Esophagus muscularis mucosa (tissue), 4 donors: ENCODE measurements at places on chromosomes 12 and 14. TPM values are rescaled to one million over a fixed set of nuclear protein-coding genes. Genes with fewer than 3 reads are reported as not detected.

Gene KANSL2
- total RNA-seq: 58.8 TPM

- H3K27ac ChIP-seq: no peak overlapping the region
- no peaks in the 10 kb centered on the region for H3K27me3 ChIP-seq
- no peaks in the 10 kb centered on the region for H3K36me3 ChIP-seq
- no peaks in the 10 kb centered on the region for H3K4me1 ChIP-seq
- no peak for DNase-seq
These were observed 38.1 kb upstream of the LMNTD1 start for GRCh38 chr12:25591144-25591543.

GRCh38 chr14:56273951-56274350, 155.7 kb downstream of the PELI2 start:
- DNase-seq: no peak
- no peaks in the 10 kb centered on the region for H3K36me3 ChIP-seq
- no peaks in the 10 kb centered on the region for H3K27me3 ChIP-seq
- H3K4me3 ChIP-seq: no peak overlapping the region
- H3K4me1 ChIP-seq: no peaks in the 10 kb centered on the region

GRCh38 chr14:74710480-74710879, 2.4 kb downstream of the AREL1 start:
- no peak for DNase-seq
- H3K4me1 ChIP-seq: peaks cover 32% of the 10 kb centered on the region
- no peaks in the 10 kb centered on the region for H3K27me3 ChIP-seq
- H3K4me3 ChIP-seq: no peak overlapping the region
- no peak overlapping the region for H3K27ac ChIP-seq
- no peaks in the 10 kb centered on the region for H3K36me3 ChIP-seq

GRCh38 chr14:79544698-79545070, 666.6 kb downstream of the DIO2 start:
- H3K4me1 ChIP-seq: peaks cover 57% of the 10 kb centered on the region

DNA sequence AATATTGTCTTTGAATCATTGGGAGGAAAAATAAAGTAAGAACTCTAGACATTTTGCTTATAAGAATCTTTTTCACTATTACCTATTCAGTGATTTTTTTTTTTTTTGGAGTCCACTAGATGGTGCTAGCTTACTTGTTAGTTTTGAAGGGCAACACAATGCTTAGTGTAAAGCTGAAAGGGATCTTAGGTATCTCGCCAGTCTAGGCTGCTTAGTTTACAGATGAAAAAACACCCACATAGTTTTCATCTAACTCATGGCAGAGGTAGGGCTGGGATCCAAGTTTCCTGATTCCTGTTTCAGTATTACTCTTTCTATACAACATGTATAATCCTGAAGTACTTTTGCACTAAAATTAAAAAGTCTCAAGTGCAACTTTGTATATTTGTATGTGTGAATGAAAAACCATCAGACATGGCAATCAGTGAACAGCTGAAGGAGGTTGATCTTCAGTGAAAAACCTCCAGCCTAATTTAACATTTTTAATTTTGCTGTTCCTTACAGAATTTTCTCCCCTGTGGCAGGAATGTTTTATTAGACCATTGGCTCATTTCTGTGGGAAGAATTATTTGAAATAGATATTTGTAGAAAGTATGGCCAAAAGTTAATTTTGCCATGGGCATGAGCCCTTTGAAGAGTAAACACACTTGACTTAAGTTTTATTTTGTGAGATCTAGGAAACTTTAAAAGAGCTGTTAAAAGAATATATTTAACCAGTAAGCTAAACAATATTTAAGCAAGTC, 40.7 kb downstream of the LRRIQ1 start:
- H3K4me1 ChIP-seq: peaks cover 5% of the 10 kb centered on the region
- no peak for DNase-seq
- H3K27me3 ChIP-seq: no peaks in the 10 kb centered on the region

DNA sequence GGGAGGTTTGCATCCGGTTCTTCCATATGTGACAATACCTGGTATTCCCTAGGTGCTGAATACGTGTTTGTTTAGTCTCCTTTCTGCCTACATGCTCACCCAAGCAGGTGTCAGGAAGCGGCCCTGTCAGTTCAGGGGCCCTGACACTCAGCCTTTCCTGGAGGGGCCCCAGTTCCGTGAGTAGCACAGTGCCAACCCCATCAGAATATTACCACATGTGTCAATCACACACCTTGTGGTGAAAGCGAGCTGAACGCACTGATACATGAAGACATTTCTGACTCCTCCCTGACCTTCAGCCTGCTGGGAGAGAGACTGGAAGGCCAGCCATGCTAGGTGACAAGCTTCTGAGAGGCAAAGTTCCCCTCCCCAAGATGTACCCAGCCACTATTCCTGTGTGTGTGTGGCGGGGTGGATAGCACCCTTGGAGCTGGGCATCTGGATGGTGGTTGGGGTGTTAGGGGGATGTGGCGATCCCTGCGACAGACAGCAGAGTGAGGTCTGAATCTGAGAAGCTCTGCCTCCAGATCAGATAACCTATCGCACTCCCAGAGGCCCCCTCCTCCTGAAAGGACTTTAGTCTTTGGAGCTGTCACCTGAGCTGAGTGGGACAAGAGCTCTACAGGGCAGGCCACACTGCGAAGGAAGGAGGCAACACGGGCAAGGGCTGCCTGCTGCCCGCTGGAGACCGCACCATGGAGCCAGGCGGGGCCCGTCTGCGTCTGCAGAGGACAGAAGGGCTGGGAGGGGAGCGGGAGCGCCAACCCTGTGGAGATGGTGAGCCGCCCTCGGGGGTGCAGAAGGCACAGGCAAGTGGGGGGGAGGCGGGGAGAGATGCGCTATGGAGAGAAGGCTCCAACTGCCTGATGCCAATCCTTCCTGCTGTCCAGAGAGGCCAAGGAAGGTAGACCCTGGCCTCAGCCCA, at the start of gene SOAT2:
TSS of gene SOAT2 (plus strand) at position 604 of the 925 bp plus-strand sequence. CDS start at position 696, 92 bp downstream.
- peaks cover 46% of the 10 kb centered on the region for H3K4me1 ChIP-seq
- DNase-seq: no peak
